Brain microvascular endothelial cell (primary cell): ENCODE measurements at places on chromosomes 11 and 22.
A peak's percentile ranks its signal among the peaks of the same experiment; 100 is the strongest.

- no peak for DNase-seq
Measured at GRCh38 chr11:134532131-134532920, 120.3 kb upstream of the B3GAT1 start.

DNA sequence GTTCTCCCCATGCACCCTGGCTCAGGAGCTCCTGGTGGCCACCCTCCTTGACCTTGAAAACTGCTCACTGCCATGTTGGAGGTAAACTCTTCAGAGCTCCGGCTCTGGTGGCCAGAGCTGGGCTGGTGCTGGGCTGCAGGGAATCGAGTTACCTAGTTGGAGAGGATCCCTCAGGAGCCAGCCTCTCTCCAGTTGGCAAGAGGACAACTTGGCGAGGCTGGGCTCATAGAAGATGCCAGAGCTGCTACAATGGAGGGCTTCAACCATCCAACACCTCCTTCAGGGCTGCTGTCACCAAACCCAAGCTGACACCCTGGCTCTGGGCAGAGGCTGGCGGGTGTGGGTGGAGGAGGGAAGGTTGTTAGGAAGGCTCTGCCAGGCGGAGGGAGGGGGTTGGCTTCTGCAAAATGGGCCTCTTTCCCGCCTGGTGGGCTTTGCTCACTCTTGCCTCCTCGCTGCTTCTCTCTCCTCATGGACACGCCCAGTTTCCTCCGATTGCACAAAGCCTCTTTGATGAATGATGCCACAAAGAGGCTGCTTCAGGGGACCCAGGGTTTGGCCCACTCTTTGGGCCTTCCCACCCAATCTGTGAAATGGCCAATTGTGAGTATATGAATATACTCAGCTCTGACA, 53.1 kb downstream of the THAP12 start:
- DNase-seq = no peak

- DNase-seq = no peak
Measured at GRCh38 chr11:119483341-119483880, 60.4 kb upstream of the THY1 start.

DNA sequence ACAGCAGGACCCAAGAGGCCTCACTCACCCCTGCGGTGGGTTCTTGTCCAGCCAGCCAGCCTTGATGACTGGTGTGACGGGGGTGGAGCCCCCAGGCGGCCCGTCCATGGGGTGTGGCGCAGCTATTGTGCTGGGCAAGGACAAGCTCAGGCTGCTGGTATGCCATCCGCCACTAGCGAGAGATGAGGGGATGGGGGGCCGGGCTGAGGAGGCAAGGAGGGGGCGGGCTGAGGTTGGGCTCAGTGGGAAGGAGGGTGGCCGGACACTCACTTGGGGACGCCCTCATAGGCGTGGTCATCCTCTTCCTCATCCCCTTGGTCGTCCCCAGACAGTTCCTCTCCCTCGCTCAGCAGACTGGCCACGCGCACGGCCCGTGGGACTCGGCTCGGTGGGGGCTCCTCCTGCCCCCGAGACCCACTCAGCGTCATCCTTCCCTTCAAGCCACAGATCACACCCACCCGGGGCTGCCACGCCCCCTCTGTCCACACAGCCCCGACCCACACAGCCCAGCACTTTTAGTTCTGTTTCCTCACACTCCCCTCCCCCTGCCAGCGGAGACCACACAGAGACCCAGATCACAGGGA, 38.0 kb upstream of the PDE2A start:
- no peak for DNase-seq

DNA sequence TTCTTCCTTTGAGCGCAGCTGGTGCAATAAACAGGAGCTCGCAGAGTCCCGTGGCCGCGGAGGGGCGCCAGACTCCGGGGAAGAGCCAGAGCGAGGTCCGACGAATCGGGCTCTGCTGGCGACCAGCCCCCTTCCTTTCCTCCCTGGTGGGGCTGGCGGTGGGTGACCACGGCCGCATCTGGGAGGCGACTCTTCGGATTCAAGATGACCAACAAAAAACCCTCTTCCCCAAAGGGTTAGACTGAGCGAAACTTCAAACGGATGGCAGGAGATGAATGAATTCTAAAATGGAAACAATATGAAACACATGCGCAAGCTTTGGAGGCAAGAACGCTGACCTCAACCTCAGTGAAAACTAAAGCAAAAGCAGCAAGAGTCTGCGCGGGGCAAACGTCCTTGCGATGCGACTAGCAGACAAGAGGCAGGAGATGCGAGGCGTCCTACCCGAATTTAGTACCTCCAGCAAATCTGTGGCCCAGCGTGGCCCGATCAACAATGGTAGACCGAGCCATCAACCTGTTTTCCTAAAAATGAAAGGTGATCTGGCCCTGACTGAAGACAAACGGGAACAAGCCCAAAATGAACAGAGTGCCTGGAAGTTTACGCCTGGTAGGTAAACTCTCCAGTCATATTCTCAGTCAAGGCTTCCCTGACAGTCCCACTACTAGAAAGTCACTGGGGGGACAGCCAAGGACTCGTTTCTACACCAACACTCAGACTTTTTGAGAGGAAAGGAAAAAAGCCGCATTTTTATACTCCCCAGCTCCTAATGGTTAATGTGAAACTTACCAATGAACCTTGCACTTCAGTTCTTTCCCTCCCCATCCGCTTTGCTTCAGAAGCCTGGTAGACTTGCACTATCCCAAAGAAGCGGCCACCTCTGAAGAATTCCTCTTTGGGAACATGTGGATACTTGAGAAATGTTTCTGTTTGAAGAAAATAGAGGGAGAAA, 11.6 kb downstream of the MMP3 start:
- peak; percentile 51 for DNase-seq

DNA sequence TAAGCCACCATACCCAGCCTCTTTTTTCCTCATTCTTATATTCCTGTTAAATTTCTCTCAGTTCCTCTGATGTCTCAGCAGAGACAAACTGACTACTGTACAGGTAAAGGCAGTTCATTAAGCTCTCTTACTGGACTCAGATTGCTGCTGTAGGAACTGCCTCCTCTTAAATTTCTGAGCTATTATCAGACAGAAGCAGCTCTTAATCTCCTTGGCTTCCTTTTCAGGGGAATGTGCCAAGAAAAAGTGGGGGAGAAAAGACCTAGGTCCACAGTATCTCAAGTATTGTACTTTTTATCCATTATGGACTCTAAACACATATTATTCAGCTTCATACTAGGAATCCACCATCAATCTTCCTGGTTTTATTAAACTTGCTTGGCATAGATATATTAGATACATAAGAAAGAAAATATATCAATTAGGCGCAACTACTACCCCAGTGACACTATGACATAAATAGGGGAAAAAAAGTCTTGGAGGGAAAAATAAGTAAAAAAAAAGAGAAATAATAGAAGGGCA, 26.1 kb downstream of the MRTFA start:
- no peak for DNase-seq

DNA sequence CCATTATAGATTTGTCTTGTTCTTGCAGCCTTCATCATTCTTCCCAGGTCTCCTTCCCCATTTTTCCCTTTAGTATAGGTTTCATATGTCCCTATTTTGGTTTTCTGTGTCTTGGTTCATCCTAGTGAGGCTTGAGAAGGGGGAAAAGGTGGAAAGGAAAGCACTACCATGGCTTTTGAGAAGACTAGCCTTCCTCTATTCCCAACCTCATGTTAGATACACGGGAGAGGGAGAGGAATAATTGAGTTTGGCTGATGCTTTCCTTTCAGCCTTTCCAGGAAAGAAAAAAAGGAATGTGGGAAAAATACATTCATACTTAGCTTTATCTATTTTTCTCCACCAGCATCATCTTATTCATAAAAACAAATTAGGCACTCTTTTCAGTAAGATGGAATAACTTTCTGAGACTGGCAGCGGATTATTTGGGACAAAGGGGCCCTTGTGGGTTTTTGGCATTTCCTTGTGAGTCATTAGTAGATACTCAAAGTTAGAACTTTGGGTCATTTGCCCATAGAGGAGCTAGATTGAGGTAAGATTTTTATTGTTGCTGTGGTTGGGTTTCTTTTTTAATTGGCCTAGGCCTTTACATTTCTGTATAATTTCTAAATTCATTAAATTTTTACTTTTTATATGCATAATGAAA, 23.8 kb downstream of the CAPRIN1 start:
- peak; percentile 52 for DNase-seq

DNA sequence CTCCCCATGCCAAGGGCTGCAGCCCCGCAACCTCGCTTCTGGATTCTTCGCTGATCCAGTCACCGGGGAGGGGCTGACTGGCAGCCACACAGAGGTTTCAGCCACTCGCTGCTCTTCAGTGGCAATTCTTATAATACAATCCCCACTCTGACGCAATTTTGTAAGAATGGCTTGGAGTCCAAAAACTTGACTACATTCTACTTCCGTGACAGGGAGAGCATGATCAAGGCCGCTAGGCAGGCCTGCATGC, 14.9 kb downstream of the PPM1F start:
- no peak for DNase-seq

DNA sequence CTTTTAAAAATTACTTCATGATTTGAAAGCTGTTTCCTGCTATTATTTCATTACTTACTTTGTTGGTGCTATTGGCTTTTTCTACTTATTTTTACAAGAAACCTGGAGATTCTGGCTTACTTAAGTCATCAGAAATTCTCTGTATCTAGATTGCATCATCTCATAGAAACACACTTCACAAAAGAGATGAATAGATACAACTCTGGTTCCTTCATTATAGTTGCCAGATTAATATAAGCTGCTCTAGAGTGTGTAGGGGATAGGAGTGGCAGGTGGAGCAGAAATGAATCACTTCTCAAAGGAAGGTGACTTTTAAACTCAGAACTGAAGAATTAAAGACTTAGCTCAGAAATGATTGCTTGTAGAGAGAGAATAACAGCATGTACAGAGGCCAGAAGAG, 20.0 kb downstream of the CYP2R1 start:
- no peak for DNase-seq

DNA sequence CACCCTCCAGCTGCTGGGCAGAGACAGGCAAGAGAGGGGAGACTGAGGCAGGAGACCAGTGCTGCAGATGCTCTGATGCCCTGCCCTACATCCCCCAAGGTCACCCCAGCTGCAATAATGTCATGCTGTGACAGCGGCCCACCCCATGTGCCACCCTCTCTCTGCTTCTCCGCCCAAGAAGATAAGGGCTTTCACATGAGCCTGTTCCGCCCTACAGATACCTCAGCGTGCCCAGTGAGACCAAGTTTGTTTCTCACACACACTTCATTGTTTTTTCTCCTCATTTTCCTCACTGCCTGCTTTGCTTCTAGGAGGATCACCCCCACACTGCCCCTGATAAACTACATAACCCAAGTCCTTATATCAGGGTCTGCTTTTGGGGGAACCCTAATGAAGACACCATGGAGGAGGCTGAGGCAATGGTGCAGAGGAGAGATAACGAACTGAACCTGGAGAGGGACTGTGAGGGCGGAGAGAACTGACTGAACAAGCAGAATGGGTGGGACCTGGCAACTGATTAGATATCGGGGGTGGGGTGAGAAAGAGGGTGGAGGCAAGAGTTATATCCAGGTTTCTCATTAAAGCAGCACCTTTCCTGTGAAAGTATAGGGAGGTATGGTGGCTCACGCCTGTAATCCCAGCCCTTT, 37.5 kb upstream of the TSKU start:
- DNase-seq = no peak

DNA sequence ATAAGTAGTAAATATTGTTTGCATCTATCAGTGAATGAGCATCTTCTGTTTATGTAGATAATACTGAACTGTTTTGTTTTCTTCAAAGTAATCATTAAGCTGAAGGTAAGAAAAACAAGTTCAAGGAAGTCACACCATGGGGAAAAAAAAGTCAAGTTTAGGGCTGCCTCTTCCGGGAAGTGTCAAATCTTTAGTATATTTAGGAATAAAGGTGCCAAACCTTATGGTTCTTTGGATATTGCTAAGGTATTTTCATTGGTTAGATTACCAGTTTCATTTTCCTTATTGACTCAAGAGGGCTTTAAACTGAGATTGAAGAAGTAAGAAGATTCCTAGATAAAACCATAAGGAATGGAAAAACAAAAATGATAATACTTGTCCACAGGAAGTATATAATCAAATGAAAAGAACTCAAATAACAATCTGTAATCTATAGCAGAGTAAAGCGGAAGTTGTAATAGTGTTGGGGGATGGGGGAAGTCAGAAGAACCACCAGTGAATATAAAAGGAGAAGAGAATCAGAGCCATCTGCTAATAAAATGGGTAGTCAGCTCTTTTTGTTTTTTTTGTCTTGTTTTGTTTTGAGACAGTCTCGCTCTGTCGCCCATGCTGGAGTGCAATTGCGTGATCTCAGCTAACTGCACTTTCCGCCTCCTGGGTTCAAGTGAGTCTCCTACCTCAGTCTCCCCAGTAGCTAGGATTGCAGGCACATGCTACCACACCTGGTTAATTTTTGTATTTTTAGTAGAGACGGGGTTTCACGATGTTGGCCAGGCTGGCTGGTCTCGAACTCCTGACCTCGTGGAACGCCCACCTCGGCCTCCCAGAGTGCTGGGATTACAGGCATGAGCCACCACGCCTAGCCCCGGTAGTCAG, 2.3 kb downstream of the ATM start:
- no peak for DNase-seq

DNA sequence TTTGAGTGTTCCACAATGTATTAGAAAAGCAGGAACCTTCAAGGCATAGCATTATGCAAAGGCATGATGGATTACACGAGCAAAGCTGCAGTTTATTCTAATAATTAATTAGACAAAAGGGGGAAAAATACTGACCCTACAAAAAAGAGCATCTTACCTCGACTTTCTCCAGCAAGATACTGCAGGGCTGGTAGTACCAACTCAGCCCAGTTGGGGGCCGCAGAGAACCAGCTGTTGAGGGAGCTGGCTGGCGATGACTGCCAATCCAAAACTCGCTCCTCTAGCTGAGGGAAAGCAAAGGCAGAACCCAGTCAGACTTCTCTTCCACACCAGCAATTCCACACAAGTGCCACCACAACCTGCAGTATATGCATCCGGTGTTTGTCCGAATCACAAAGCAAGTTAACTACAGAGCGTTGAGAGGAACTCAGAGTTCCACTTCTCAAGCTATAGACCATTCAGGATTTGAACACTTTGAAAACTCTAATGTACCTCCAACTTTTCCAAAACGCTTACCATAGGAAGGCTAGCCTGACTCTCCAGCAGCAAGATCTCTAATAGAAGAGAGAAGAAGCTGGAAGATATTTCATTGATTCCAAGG, 13.7 kb downstream of the NFRKB start:
- peak; percentile 20 for DNase-seq

DNA sequence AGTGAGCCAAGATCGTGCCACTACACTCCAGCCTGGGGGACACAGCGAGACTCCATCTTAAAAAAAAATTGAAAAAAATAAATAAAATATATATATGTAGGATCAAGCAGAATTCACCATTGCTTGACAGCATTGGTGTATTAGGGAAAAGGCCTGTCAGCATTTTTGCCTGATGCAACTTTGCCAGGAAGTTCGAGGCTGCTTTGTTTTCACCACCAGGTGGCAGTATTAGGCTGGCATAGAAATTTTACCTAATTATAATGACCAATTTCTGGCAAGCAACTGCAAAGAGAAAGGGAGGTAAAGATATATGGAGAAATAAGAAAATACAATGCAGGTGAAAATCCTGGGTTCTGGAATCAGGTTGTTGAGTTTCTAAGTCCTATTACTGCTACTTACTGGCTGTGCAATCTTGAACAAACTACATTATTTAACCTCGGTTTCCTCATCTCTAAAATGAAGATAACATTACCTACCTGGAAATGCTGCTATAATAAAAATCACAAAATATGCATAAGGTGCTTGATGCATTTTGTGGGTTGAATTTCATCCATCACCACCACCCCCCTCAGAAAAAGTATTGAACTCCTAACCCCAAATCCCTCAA, 24.7 kb downstream of the LAYN start:
- peak; percentile 79 for DNase-seq

GRCh38 chr22:18023509-18024275, 669 bp downstream of the MICAL3 start:
- DNase-seq = no peak
